ENCODE measurements at places on chromosomes 3 and 15.
A peak's percentile ranks its signal among the peaks of the same experiment; 100 is the strongest.

GRCh38 chr15:40258544-40258943, 19.7 kb downstream of the PAK6 start:
- no peak for DNase-seq

GRCh38 chr3:45140141-45140769, 5.9 kb downstream of the CDCP1 start:
- no peak for DNase-seq

DNA sequence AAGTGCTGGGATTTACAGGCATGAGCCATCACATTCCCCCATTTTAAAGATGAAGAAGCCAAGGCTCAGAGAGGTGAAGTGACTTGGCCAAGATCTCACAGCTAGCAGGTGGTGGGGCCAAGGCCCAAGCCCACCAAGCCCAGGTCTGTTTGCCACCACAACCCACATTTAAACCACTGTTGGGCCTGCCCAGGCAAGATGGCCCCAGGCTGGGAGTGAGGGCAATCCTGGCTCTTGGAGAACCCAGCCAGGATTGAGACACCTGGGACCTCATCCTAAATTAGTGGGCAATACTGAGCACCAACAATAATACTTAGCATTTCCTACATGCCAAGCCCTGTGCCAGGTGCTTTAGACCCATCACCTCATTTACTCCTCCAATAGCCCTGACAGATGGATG, 6.9 kb downstream of the IGDCC3 start:
- no peak for DNase-seq

DNA sequence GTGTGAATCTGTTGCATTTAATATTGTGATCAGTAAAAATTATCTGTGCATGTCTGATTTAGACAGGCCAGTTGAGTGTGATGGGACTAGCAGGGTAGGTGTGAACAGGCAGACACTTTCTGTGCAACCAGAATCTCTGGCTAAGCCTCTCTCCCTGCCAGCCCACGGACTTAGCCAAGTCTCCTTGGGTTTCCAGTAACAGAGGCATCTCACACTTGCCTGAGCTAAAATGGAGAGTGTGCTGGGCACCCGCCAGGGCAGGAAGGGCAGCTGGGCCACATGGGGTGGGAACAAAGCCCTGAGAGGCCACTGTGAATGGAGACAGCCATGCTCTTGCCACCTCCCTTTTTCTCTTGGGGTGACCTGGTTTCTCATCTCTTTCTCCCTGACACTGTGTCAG, 12.5 kb upstream of the RPS27L start:
- no peak for DNase-seq

- peak; percentile 68 for DNase-seq
These were observed 12.4 kb upstream of the IREB2 start for GRCh38 chr15:78425643-78426042.

- DNase-seq = no peak
These were observed 245.3 kb downstream of the ZNF621 start for GRCh38 chr3:40770061-40770460.

- no peak for DNase-seq
These were observed 44.6 kb downstream of the HDGFL3 start for GRCh38 chr15:83163032-83163431.

GRCh38 chr3:181487236-181487978, 224.3 kb upstream of the SOX2 start:
- peak; percentile 3 for DNase-seq

GRCh38 chr3:116135457-116136085, 309.7 kb downstream of the LSAMP start:
- DNase-seq = no peak

DNA sequence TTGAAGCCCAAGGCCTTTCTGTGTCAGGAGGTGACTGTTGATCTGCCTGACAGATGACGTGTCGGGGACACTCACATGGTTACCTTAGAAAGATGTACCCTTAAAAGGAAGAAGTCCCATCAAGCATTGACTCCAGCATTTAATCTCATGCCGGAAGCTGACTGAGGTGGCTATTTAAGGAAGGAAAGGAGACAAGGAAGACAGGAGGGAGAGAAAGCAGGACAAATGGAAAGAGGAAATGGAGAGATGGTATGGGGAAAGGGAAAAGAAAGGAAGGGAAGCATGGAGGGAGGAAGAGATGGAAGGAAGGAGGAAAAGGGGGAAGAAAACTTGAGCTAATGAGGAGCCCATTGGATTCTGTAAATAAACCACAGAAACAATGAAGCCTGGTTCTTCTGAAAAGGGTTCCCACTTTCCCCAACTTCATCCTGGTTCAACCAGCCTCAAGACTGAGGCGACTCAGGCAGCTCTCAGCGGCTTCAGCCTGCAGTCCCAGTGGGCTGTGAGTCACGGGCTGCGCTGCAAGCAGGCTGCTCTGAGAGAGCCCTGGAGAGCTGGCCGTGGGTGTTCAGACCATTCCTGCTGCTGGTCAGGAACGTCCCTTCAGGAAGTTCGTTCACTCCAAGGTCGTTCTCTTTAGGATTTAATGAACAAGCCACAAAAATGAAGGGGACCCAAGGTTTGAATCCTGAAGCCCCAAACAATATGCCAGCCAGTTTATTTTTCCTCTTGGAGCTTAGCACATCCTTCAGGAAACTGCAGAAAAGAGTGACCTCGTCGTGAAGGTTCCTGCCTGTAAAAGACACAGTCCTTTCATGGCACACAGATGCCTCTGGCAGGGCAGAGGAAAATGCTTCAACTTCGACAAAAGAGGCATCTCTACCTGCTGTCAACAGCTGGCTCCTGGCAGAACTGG, 69.6 kb upstream of the THBS1 start:
- DNase-seq = no peak

GRCh38 chr3:122052968-122053367, 2.2 kb upstream of the CD86 start:
- no peak for DNase-seq

GRCh38 chr3:149620291-149621020, 37.4 kb downstream of the WWTR1 start:
- no peak for DNase-seq

GRCh38 chr3:27638594-27638993, 83.5 kb downstream of the EOMES start:
- DNase-seq = no peak

GRCh38 chr15:78213956-78214355, 20.4 kb downstream of the ACSBG1 start:
- no peak for DNase-seq

DNA sequence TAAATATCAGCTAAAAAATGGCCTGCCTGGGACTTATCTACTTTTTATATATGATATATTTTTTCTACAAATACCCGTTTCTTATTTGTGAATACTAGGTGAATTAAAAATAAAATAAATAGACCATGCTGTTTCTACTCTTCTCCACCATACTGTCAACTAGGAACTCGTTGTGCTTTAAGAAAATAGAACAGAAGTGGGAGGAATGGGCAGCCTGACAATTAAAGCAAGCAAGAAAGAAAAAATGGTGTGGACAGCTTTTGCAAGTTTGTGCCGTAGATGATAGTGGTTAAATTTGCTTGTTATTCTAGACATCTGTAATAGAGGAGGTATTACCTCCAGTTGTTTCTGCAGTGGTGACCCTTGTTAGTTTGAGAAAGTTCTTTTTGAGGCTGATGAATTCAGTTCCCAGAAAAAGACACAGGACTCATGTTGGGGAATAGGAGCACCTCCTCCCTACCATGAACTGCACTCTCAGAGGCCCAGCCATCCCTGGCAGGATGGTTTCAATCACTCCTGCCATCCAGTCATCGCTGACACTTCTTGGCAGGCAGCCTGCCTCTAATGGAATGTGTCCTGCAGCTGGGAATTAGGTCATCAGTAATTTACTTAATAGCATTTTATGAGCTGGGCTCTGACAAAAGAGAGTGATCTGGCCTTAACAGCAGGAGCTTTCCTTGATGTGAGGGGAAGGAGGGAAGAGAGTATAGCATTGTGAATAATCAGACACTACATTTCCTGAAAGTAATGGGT, 105.0 kb upstream of the GAP43 start:
- no peak for DNase-seq

GRCh38 chr3:186329589-186329988, 32.4 kb downstream of the DGKG start:
- DNase-seq = no peak

DNA sequence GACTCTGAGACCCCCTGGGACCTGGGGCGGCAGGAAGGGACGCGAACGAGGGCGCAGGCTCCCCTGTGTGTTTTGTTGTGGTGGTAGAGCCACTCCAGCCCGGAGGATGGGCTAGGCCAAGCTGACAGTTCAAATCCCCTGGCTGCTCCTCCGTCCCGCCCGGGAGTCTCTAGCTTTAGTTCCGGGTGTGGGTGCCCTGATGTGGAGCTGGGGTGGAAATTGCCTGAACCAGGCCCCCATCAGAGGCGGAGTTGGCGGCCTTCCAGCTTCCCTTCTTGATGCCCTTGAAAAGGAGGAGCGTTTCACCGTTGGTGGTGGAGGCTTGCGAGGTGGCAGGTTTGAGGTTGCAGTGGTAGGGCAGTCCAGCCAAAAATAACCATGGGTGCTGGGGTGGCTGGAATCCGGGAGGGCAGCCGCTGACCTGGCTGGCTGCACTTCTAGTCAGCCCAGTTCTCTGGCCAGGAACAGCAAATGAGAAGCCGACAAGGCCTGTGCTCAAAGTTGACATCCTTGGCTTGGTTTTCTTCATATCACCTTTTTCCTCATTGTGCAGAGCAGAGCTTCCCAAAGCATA, 817 bp downstream of the CLK3 start:
- DNase-seq = peak; percentile 96

DNA sequence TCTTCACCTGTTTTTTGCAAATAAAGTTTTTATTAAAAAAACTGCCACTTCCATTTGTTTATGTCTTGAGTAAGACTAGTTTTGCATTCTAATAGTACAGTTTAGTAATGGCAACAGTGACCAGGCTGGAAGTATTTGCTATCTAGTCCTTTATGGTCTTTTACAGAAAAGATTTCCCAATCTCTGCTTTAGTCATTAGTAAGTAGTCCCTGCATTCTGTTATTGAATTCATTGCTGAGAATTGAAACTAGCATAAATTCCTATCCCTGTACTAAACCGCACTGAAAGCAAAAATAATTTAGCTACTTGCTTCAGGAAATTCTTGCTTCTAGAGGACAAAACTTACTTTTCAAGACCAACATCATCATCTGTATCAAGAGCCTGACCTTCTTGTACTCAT, 46.2 kb downstream of the CNTN6 start:
- no peak for DNase-seq

DNA sequence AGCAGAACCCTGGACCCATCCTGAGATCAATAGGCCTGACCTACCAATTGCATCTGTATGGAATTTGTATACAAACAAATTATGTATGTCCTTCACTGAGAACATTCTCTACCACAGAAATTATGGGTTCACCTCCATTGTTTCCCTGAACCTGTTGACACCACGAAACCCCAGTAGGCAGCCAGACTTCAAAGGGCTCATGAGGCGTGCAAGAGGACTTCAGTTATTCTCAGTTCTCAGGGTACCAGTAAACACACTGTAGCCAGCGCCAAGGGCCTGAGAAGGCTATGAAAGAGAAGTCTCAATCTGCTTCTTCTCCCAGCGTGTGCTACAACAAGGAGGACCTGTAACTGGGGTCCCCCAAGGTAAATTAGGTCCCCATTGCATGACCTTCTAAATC, 254.9 kb upstream of the GOLGA6L4 start:
- no peak for DNase-seq

GRCh38 chr3:156449710-156450574, 105.0 kb downstream of the SSR3 start:
- peak; percentile 62 for DNase-seq

- no peak for DNase-seq
These were observed 36.2 kb downstream of the HDC start for GRCh38 chr15:50229336-50229735.

DNA sequence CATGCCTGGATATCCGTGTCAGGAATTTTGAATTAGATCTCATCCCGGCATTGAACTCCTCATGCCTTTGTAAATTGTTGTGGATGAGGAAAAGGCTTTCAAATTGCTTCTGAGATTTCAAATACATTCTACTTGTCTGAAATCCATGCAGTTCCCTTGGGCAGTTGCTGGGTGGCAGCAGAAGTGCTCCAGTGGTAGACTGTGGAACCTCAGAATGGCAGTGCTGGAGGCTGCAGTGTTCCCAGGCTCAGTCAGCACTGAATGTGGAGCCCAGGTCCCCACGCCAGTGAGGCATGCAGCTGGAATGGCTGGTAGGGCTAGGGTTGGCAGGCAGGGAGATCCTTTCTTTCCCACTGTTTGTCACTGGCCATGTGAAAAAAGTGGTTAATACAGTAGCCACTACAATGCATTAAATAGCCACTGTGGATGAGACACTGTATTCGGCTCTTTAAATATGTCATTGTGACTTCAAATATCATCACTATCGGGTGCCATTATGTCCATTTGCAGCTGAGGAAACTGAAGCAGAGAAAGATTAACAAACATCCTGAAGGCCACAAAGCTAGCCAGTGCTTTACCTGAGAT, 98.6 kb downstream of the TPRG1 start:
- peak; percentile 28 for DNase-seq

DNA sequence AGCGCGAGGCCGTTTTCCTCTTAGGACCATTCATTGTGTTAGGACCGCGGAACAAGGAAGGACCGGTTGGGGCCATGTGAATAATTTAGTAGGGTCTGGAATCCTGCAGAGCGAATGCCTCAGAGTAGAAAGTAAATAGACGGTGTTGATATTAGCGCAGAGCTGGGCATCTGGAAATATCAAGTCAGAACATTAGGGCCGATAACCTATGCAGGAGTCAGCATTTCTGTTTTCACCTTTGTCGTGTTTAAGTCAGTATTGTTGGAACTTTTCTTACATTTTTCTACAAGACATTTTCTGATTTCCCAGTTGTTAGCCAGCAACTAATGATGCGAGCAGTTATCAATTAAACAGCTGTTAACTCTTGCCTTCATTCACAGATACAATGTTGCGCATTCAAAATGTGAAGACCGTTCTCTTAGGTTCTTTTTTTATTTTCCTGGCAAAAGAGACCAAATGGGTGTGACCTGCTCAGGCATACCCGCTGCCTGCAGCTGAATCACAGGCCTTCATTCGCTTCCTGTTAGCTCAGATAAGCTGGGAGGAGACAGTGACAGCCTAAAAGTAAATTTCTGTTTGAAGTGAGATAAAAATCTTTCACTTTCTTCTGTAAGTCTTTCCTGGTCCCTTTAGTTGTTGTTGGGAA, 966 bp upstream of the PKM start:
- DNase-seq = peak; percentile 93

GRCh38 chr3:28768439-28768838, 419.8 kb upstream of the AZI2 start:
- DNase-seq = no peak

DNA sequence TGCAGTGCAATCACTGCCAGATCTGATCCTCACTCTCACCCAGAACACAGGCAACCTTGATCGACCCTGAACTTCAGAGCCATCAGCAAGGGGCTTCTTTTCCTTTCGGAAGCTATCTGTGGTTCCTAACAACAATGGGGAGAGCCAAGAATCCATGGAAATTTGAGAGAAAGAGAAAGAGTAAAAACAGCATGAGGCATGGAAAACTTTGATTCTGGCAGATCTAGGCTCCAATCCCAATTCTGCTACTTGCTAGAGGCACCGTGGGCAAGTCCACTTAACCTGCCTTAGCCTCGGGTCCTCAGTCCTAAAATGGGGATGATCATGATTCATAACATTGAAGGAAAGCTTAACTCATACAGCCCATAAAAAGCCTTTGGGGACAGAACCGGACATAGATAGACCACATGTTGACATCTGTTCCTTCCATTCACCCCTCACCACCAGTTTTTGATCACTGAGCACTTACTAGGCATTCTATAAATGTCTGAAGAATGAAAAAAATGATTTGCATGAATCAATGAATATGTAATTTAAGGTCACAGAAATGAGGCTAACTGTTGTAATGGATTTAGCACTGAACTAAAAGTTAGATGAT, 605.7 kb upstream of the CFAP20DC start:
- DNase-seq = no peak
